Sciatic nerve (tissue), 2 donors: ENCODE measurements at places on chromosomes 1 and 21.

DNA sequence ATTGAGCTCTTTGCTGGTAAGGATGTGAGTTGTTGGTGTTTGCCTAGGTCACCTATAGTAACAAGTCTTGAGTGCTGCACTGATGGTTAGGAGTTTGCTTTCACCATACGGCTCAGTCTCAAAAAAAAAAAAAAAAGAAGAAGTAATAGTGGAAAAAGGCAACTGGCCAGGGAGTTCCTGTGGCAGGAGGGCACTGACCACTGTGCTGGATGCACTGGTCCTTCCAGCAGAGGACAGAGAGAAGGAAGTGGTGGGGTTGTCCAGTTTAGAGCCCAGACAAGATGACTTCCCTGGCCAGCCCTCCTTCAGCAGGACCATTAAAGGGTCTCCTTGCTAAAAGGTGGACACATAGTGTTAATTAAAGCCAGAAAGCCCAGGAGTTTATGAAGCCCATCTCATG is 11.9 kb upstream of the PTCH2 start:
- no peak for DNase-seq

GRCh38 chr1:152029144-152029928 is 7.5 kb downstream of the S100A11 start:
- no peak for DNase-seq

DNA sequence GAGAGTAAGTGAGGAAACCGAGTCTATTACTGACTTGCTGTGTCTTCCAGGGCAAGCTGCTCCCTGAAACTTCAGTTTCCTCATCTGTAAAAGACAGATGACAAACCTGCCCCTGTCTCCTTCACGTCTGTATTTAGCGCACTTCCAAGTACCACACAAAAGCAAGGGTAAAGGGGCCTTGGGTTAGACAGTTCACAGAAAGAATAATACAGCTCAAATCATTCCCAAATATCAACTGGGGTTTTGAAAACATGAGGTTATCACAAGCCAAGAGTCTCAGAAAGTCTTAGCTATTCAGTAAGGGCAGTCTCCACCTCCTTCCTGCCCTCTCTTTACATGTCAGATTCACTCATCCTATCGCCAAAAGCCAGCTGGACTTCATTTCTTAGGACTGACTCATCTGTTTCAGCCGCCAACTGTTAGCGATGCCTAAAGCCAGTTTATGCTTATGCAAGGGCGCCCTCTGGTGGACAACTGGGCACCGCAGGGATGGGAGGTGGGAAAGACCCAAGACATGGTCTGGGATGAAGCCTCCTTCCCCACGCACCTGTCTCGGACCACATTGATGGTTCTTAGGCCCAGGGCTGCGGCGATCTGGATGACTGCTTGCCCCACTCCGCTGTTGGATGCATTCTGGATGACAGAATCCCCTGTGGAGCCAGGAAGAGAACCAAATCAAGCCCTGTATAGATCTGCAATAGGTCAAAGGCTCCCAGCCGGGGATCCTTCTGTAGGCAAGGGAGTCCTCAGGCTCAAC is 21.1 kb upstream of the SRSF4 start:
- DNase-seq: peak; percentile 99

- no peak for DNase-seq
These were observed 53.8 kb upstream of the HPDL start for GRCh38 chr1:45272913-45273371.

- no peak for DNase-seq
These were observed 25.6 kb downstream of the LDLRAP1 start for GRCh38 chr1:25568834-25569596.

GRCh38 chr1:221087919-221088318 is 208.7 kb downstream of the HLX start:
- no peak for DNase-seq

DNA sequence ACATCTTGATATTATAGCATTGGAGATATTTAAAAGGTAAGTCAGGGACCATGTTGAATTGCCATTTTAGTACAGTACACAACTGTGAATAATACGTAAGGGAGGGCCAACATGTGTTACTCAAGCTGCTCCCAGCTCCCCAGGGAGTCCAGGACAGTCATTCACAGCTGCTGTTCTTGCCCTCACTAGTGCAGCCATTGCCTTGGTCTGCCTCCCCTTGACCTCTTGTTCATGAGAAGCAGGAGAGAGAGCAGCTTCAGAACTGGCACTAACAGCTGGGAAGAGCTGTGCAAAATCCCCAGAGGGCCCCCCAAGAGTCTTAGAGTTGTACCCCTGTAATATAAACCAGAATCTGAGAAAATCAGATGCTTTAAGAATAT is 16.4 kb downstream of the TCEANC2 start:
- no peak for DNase-seq

DNA sequence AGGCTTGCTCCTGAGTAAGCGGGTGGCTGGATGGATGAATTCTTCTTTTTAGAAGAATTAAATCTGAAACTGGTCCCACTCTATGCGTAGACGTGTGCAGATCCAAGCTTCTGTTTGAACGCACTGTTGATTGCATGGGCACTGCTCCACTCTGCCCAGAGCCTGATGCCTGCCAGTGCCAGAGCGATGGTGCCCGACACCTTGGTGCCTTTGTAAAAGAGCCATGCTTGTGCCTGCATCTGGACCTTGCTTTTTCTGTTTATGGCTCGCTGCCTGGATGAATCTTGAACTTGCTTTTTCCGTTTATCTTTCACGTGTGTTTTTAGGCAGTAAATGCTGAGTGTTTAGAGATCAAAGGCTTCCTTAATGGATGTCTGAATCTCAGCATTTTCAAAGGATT is 15.0 kb upstream of the PWP2 start:
- DNase-seq: no peak

DNA sequence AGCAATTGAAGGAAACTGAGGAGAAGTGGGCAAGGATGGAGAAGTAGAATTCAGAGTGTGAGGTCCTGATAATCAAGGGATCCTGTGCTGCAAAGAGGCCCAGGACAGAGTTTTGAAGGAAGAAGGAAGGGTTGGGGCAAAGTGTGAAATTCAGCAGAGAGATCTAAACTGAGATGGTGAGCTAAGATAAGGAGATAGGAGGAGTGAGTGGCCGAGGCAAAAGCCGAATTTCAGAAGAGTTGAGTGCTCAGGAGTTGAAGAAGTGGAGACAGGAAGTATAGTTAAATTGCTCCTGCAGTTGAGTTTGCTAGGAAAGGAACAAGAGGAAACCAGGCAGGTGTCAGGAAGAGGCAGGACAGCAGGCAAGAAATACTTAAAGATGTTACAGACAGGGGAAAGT is 16.4 kb upstream of the MAPKAPK2 start:
- DNase-seq: no peak

DNA sequence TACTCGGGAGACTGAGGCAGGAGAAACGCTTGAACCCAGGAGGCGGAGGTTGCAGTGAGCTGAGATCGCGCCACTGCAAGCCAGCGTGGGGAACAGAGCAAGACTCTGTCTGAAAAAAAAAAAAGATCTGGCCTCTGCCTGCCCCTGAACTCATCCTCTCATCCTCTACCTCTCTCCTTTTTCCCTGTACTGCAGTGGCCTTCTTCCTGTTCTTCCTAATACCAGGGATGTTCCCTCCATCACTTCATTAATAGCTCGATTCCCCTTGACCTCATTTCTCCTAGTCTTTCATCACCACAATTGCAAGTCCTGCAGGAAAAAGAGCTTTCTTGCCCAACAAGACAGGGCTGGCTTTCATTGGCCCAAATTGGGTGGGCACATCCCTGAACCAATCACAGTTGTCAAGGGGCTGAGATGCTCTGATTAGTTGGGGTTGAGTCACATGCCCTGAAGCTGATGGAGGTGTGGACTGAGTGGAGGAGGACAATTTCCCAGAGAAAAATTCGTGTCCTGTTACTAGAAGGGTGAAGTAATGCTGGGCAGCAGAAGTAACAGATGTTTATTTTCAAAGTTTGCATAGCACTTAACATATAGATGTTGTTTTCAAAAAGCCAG is 86.8 kb upstream of the PUM1 start:
- no peak for DNase-seq

- DNase-seq: no peak
These were observed 75.2 kb downstream of the PLPPR5 start for GRCh38 chr1:98929437-98929836.

- DNase-seq: no peak
These were observed 298.3 kb downstream of the GPATCH2 start for GRCh38 chr1:217332431-217333065.

DNA sequence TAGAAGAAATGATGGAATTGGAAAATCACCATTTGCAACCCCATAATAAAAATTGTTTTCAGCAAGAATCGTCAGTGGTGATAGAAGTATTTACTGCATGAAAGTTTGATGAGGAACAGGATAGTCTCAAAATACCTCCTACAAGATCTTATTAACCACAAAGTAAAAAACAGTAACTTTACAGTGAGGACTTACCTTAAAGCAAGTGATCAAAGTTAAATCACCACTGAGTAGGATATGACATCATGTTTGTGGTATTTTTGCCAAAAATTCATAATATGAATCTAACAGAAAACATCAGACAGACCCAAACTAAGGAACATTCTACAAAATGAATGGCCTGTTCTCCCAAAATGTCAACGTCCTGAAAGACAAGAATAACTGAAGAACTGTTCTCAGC is 19.9 kb downstream of the ALDH9A1 start:
- no peak for DNase-seq

GRCh38 chr1:36133484-36133883 is 8.5 kb upstream of the COL8A2 start:
- DNase-seq: no peak

DNA sequence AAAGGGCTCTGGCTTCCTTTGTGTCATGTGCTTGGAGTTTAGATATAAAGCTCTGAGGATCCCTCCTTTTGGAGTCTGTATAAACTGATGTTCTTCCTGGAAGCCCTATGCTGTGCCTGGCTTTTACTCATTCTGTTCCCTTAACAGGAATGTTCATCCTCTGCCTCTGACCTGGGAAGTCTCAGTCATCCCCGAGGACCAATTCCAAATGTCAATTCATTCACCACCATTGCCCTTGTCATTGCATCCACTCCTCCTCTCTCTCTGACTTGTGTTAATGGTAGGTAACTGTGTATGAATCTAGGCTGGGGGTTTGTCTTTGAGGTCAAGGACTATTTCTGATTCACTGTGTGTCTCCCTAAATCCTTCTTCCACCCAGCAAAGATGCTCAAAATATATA is 204.2 kb upstream of the CAMK1G start:
- no peak for DNase-seq

- no peak for DNase-seq
These were observed 236.1 kb upstream of the USP25 start for GRCh38 chr21:15493646-15494045.

GRCh38 chr1:214327514-214327913 is 46.6 kb downstream of the SMYD2 start:
- DNase-seq: no peak

DNA sequence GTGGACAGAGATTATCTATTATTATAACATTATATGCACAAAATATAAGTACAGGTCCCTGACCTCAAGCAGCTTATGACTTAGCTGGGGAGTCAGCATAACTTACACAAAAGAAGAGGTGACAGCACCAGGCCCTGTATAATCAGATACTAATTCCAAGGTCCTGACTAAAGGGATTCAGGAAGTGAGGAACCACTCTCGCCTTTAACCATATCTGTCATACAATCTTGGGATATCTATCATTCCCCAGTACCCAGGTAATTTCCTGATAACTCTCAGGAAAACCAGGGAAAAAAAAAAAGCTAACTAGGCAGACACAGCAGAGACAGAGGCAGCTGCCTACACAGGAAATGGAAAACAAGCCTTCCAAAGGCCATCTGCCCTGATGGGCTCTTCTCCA is 78.5 kb upstream of the CAMK1G start:
- DNase-seq: no peak

GRCh38 chr1:108801101-108801500 is 54.6 kb downstream of the STXBP3 start:
- no peak for DNase-seq

GRCh38 chr1:192225703-192226102 is 67.4 kb downstream of the RGS18 start:
- no peak for DNase-seq

DNA sequence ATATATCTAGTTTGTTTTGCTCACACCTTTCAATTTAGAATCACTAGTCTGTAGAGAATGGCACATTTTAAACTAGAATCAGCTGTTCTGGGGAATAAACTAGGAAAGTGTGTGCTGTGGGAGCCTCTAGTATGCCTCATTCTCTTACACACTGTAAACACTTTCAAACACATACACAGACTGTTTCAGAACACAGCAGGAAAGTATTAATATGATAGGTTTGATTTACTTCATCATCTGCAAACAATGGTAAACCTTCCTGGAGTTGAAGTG is 67.1 kb upstream of the ABCG1 start:
- DNase-seq: no peak

GRCh38 chr1:183546427-183546826 is 43.8 kb downstream of the NCF2 start:
- no peak for DNase-seq

- DNase-seq: no peak
These were observed 4.3 kb upstream of the FUCA1 start for GRCh38 chr1:23872421-23872820.

GRCh38 chr1:236509203-236509602 is 14.6 kb upstream of the LGALS8 start:
- DNase-seq: no peak

DNA sequence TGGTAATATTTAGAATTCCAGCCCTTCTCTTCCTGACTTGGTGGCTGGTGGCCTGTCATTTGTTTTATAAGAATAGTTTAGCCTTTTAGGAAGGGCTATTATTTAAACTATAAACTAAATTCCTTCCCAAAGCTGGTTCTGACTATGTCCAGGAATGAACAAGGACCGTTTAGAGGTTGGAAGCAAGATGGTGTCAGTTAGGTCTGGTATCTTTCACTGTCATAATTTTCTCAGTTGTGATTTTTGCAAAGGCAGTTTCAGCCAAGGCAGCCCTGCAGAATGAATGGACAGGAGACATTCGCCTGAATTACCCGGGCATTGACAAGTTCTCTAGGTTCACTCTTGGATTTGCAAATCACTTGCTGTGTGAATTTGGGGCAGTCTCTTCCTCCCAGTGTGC is 67.2 kb downstream of the TLR5 start:
- no peak for DNase-seq

GRCh38 chr1:79874289-79874688 is 867.8 kb upstream of the ADGRL4 start:
- DNase-seq: no peak

GRCh38 chr21:17900281-17900989 is 81.3 kb upstream of the C21orf91 start:
- DNase-seq: no peak

- no peak for DNase-seq
These were observed 1036.3 kb downstream of the TTLL7 start for GRCh38 chr1:82962658-82963057.

GRCh38 chr21:42552407-42553336 is 39.0 kb downstream of the SLC37A1 start:
- DNase-seq: peak; percentile 18

GRCh38 chr1:19559641-19560040 is 74.3 kb upstream of the CAPZB start:
- no peak for DNase-seq
